ENCODE measurements at places on chromosomes 3 and 15.

DNA sequence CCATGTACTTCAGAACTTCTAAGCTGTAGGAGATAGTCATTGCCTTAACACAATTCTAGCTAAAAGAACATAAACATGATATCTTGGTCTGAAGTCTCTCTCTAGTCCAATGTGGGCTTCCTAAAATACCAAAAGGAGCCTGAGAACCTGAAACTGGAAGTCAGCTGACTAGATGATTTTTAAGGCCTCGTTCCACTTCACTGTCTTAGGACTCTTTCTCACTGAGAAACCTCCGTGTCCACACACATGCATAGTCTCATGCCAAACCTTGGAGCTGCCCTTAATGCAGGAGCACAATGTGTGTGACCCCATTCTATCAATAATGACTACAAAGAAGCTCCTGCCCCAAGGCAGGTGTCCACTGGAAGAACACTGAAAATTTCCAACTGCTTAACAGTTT lies 87.7 kb downstream of the ETFA start:
- no peak for DNase-seq

- no peak for DNase-seq
These were observed 118.6 kb upstream of the PRICKLE2 start for GRCh38 chr3:64343689-64344430.

DNA sequence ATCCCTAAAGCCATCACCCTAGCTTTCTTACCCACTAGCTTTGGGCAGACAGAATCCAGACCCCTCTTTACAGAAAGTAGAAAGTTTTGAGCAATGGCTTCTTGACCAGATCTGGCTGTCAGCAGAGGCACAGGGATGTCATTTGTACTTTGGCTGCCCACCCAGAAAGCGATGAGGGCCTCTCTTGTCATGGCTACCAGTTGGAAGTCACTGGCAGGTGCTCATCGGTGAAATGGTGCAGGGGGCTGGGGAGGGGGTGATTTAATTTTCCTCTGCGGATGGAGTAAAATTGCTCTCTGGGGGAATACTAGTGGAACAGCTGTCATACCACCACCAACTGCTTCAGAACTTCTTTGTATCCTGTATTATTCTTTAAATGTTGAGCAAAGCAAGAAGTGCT lies 393.7 kb downstream of the LSAMP start:
- no peak for DNase-seq

- no peak for DNase-seq
These were observed 1006.7 kb downstream of the ROBO1 start for GRCh38 chr3:78761126-78761525.

DNA sequence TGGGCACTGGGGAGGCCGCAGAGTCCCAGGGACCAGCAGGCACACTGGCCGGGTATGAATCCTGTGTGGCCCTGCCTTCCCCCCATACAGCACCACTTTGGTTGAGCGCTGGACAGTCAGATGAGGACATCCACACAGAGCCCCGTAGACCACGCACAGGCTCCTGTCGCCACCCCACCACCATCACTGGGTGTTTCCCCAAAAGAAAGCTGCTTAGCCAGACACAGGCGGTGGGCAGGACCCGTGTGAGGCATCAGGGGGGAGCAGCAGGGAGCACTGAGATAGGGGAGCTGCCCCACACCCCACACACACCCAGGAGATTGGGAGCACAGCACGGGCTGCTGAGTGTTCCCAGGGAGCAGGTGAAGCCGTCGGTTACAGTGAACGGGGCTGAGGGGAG lies 42.4 kb upstream of the SLC41A3 start:
- no peak for DNase-seq

DNA sequence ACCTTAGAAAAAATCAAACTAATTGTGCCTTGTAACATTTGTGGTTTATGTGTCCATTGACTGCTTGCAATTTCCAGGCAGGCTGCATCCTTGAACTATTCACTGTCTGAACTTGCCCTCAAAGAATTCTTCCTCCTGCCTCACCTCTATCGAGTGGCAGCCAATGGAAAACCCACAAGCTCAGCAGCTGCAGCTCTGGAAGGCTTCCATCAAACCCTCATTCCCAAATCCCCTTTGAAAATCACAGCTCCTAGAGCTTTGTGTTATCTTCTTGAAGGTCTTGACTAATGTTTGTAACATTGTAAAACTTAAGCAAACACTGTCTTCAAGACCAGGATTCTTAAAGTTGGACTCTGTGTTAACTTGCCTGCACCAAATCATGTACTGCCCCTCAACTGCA lies 81.1 kb downstream of the FILIP1L start:
- no peak for DNase-seq

GRCh38 chr3:175238801-175239200 lies 379.7 kb downstream of the NAALADL2 start:
- DNase-seq: no peak

GRCh38 chr15:76533060-76533820 lies 196.7 kb downstream of the ISL2 start:
- no peak for DNase-seq

GRCh38 chr3:123409443-123410148 lies 39.3 kb downstream of the ADCY5 start:
- no peak for DNase-seq

DNA sequence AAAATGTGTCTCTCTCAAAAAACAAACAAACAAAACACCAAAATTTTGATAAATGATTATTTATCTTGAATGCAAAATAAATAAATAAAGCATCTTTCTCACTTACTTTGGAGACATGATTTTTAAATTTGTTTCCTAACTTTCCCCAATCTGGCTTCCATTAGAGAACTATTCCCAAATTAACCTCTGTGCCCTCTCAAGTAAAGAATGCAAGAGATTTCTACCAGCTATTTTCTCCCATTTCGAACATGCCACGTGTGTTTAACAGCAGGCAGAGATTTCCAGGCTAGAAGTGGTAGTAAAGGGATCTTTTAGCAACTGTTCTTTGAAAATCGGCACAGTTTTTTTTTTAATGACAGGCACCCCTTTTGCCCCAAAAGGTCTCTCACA lies 269.1 kb downstream of the SHQ1 start:
- DNase-seq: no peak

GRCh38 chr15:84991014-84991712 lies 9.5 kb downstream of the PDE8A start:
- no peak for DNase-seq

DNA sequence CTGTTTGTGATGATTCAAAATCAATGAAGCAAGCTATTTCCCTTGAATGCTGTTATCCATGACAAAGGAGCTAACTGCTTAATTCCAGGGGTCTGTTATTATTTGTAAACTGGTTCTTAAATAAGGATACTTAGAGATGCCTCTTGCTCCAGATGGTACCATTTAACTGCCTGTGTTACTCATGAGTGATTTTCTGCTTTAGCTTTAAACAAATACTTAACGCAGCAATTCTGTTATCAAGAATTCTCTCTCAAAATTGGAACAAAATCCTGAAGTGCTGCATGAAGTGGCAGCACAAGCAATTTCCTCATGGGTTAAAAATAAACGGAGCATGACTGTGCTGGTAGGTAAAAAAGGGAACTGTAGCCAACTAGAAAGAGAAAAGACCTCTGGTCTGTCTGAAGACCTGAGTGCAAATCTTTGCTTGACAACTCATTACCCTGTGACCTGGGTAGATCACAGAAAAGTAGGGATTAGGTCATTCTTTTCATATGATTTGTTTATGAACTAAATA lies 62.5 kb upstream of the GBE1 start:
- peak; percentile 7 for DNase-seq

GRCh38 chr3:120742849-120743365 lies 363 bp downstream of the GTF2E1 start:
- no peak for DNase-seq

DNA sequence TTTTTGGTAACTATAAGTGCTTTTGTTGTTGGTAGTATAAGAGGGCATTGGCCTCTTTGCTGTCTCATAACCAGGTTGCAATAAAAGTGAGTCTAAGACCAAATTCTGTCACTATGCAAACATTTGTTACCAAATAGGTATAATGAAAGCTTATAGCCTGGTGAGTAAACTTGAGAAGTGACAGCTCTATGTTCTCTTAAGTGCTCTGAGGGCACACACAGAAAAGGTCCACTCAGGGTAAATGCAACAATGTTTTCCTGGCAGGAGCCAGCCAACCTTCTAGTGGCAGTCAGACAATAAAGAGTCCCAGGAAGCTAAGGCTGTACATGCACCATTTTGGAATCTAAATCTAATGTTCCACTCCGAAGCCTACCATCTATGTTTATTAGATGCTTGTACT lies 262.1 kb upstream of the TGFBR2 start:
- DNase-seq: no peak

DNA sequence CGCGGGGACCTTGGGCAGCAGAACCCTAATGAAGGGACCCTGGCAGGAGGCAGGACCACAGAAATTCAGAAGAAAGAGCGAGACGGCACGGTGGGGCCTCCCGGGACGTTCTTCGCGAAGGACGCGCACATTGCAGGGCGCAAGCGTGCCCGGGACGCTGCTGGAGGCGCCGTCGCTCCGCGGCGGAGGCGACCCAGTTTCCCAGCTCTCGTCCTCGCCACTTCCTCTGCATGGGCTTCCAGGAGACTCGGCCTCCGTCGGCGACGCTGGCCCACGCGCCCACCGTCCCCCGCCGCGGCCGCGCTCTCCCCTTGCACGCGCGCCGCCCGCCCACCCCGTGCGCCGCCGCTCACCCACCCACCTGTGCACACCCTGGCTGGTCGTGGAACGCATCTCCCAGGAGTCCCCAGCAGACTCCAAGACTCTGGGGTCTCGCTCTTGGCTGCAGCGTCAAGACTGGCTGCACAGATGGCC lies 31.8 kb upstream of the SMAD3 start:
- no peak for DNase-seq

DNA sequence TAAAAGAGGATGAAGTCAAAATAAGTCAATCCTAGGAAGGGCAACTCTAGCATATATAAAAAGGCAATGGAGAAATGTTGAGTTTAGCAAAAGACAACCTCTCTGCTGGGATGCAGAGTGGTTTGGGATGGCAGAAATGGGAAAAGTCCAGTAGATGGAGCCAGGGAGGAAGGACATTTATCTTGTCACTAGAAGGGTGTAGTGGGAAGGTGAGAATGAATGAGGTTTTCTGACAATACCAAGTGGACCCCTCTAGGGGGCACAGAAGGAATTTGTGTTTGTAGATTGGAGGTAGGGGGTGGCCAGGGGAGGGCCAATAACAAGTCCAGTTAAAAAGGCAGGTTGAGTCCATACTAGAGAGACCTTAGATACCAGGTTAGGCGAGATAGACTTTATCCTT lies 80.0 kb downstream of the THSD4 start:
- DNase-seq: no peak

- DNase-seq: no peak
These were observed 17.4 kb upstream of the VGLL4 start for GRCh38 chr3:11661052-11661656.

DNA sequence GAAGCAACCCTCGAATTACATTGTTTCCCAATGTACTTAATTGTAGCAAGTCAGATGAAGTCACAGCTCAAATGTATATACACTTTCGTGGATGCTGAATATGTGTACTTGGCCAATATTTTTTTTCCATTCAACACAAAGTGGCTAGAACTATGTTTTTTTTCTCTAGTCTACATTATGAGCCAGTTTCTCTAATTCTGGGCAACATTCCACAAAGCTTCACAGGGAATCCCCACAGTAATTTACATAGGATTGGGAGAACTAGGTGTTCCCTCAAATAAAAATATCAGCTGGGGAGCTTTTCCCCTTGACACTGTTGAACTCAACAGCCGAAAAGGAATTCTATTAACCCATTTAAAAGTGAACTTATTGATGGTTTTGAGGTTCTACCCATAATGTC lies 493.1 kb downstream of the MECOM start:
- no peak for DNase-seq

DNA sequence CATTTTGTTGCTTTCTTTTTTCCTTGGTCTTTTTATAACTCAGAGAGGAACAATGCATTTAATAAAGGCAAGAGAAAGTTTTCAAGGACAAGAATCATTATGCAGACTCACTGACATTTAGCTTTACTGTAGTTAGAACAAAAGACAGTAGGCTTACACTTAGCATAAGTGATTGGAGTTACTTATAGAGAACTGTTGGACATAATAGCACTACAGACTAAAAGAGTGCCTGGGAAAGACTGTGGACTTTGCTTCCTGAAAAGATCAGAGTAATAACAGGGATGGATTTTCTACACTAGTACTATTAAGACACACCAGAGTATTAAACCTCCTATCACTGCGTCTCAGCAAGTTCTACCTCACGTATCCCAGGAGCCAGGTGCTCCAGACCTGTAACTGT lies 39.3 kb upstream of the SPRED1 start:
- no peak for DNase-seq

DNA sequence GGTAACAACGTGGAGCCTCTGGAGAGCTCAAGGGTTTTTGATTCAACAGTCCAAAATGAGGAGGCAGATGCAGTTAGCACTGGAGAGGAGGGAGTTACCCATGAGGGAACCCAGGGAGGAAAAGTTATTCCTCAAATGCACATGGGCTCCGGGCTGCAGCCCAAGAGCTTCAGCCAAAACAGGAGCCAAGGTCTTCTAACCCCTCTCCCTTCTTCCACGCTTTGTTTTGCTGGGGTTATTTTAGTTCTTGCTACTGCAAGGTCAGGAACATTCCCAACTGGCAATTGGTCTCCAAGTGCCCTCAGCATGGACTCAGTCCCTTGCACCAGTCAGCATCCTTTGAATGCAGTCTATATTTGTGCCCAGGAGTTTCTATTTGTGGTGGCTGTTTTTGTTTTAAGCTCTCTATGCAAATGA lies 90.0 kb downstream of the TGFBR2 start:
- DNase-seq: peak; percentile 9

- DNase-seq: no peak
These were observed 7.0 kb upstream of the RFT1 start for GRCh38 chr3:53137221-53137620.

- no peak for DNase-seq
These were observed 15.5 kb upstream of the ONECUT1 start for GRCh38 chr15:52805351-52806283.

GRCh38 chr3:152511904-152512303 lies 243.2 kb downstream of the MBNL1 start:
- DNase-seq: no peak

DNA sequence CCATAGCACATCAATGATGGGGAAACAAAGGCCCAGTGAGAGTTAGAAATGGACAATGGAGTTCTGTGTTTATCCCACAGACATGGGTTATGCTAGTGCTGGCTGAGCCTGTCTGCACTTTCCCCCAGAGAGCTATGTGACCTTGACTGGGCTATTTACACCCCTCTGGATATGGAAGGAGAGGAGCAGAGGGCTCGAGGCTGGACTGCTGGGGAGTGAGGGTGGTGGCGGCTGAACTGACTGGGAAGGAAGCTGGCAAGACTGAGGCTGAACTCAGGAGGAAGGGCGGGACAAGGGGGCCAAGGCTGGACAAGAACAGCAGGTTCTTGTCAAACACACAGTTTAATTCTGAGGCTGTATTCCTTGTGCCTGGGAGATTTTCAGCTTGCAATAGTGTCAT lies 10.8 kb upstream of the INSYN1 start:
- DNase-seq: no peak

DNA sequence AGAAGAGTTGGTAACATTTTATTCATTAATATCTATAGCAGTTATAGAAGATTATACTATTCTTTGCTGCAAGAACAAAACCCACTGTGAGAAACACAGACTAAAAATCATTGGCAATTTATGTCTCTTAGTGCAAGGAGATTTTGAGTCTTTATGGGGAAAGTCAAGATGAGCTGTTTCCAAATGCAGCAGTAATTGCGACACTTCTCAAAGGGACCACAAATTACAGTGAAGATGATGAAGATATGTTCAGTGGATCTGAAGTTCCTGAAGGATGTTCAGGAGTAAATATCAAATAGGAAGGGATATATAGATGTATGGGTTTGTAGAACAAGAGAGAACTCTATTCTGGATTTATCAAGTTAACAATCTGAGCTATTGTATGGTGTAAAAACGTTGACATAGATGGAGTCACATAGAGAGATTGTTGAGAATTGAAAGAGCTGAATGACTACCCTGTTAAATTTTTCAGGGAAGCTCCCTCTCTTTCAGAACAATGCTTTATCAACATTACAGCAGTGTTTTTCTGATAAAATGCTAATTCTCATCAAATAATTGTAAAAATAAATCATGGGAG lies 71.8 kb downstream of the DTWD1 start:
- no peak for DNase-seq
